ENCODE measurements at places on chromosomes 5 and 9.

DNA sequence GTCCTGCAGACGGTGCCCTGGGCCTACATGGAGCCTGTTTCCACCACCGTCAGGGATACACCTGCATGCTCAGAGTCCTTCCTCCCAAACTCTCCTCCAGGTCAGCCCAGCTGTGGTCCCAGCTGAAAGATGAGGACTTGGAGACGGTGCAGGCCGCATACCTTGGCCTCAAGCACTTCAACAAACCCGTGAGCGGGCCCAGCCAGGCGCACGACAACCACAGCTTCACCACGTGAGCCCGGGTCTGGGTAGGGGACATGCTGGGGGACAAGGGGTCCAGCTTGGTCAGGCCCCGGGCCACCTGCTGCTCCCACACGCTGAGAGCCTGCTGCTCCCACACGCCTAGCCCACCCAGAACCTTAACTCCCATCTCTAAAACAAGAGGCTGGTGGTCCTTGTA, 16.6 kb upstream of the CARD19 start:
- no peak for DNase-seq

GRCh38 chr9:77712533-77713130, 64.5 kb upstream of the GNA14 start:
- DNase-seq: no peak

DNA sequence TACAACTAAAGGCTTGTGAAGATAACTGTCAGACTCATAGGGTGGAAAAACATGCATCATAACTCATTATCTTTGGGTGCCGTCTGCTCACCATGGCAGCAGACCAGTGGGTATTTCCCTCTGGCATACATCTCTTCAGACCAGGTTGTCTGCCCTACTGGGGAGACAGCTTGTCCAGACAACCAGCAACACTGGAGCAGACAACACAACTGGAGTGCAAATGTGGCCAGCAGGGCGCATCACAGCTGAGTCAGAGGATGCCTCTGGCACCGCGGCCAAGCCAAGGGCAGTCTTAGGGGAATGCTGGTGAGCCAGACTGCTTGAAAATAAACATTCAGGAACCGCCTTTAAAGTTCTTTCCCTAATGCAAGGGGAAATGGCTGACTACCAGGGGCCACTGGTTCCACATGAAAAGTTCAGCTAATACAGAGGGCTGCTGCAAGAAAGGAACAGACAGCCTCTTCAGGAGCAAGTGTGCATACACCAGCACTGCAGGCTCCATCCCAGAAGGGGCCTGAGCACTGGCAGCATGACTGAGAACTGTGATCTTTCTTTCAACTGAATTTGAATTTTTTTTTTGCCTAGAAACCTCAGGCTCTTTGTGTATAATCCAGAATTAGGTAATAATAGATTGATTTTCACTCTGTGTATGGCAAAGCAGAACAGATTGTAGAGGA, 77.3 kb downstream of the MAMDC2 start:
- no peak for DNase-seq

DNA sequence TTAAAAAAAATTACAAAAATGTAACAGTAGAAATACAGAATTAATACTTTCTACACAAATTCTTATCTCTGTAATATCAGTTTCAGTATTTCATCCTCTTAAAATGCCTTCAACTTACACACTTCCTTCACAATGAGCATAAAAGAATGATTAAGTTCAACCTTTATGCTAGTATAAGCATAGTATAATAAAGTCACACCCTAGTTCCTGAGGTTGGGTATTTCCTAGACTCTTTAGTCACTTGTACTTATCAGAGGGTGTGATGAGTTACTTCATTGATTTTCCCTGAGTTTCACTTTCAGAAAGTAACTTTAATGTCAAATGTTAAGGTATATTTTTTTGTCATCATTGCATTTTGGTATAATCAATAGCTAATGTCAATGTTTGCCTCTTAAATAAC, 302.4 kb downstream of the PDE4D start:
- no peak for DNase-seq

- no peak for DNase-seq
Observed at GRCh38 chr5:158236511-158237335, 377.8 kb upstream of the CLINT1 start.

- no peak for DNase-seq
Observed at GRCh38 chr9:77019926-77020412, 514 bp downstream of the FOXB2 start.

Measured in activated T-cell treated with anti-CD3 and anti-CD28 coated beads, Interleukin-2, amount 50 U/mL, for 48 hours (primary cell).